Activated CD4-positive, alpha-beta T cell treated with anti-CD3 and anti-CD28 coated beads, Interleukin-10, Interleukin-2, amounts not matched to agents 100 ng/mL and 50 ng/mL, durations not matched to agents 16 hours and 8 hours (primary cell): ENCODE measurements at places on chromosomes 5 and 9.
A peak's percentile ranks its signal among the peaks of the same experiment; 100 is the strongest.

- peak; percentile 29 for DNase-seq
Measured at GRCh38 chr5:1494780-1495524, 28.8 kb downstream of the LPCAT1 start.

GRCh38 chr9:109912726-109913460, 132.9 kb downstream of the PALM2AKAP2 start:
- no peak for DNase-seq

GRCh38 chr5:76607353-76607871, 15.8 kb downstream of the F2RL2 start:
- DNase-seq = no peak

- no peak for DNase-seq
Measured at GRCh38 chr9:115781070-115781736, 372.4 kb upstream of the PAPPA start.

DNA sequence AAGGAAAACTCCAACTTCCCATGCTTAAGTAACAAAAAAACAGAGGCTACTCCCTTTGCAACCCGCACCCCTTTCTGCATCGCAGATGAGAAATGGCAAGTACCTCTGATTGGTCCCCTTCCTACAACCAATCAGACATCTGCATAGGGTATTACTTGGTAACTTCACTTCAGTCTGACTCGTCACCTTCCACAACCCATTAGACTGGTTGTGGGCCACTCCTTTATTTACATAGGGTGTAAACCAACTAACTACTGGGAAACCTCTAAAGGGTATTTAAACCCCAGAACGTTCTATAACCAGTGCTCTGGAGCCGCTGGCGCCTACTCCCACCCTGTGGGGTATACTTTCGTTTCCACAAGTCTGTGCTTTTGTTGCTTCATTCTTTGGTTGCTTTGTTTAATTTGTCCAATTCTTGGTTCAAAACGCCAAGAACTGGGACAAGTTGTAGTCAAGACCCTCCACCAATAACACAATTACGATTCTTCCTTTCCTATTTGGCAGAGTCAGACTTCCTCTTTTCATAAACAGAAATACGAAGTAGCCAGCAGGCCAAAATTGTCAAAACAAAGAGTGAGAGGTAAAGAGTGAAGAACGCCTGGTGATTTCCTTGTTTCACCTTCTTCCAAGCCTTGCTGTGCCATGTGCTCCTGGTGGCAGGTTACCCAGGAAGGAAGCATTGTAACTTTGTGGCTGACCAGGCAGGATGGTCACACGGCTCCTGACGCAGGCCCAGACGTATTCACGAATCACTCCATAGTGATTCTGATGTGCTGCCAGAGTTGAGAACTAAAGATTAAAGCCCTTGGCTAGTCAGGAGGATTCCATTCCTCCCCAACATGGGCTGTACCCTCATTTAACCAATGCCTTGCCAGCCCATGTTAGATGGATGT, 477.4 kb downstream of the ARHGEF28 start:
- no peak for DNase-seq

DNA sequence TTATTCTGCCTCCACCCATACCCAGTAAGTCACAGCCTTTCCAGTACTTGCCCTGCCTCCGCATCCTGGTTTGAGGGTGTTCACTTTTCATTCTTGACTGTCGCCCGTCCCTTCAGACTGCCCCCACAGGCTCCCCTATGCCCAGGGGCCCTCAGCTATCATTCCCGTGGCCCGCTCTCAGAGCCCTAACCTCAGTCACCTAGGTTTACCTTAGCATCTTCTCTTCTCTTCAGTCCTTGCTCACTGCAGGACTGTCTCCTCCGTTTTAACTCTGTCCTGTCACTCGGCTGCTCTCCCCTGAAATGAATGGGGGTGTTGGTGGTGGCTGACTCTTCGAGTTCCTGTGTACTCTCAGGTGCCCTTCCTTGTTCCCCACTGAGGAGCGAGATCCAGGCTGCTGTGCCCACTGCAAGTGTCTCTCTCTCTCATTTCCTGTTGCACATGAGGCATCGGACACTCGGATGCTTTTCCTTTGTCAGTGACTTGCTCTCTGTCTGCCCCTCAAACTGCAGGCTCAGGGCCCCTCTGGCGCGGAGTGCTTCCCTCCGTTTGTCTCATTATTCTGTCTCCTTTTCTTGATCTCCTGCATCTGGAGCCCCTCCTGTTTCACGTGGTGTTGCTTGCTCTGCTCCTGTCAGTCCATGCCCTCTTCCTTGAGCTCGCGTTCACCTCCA, 89.8 kb downstream of the CACNA1B start:
- no peak for DNase-seq

DNA sequence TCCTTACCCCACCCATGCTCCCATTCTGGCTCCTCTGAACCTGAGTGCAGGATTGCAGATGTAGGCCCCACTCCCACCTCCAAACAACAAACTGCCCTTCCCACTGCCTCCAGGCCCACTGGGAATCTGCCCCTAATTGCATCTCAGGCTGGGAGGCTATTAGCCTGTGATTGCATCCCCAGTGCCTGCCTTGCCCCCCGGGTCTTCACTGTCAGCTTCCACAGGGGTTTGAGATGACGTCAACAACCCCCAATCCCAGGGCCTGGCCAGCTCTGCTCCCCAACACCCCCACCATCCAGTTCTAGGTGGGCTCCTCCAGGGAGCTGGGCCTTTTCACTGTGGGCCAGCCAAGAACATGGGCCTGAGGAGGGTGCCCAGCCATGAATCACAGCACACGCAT, 91.5 kb downstream of the PCDH1 start:
- no peak for DNase-seq

GRCh38 chr5:135551593-135552447, 16.1 kb upstream of the NEUROG1 start:
- peak; percentile 73 for DNase-seq

GRCh38 chr9:13386935-13387733, 107.6 kb upstream of the MPDZ start:
- DNase-seq = no peak

- peak; percentile 76 for DNase-seq
Measured at GRCh38 chr5:132751444-132751843, 4.2 kb downstream of the CCNI2 start.

DNA sequence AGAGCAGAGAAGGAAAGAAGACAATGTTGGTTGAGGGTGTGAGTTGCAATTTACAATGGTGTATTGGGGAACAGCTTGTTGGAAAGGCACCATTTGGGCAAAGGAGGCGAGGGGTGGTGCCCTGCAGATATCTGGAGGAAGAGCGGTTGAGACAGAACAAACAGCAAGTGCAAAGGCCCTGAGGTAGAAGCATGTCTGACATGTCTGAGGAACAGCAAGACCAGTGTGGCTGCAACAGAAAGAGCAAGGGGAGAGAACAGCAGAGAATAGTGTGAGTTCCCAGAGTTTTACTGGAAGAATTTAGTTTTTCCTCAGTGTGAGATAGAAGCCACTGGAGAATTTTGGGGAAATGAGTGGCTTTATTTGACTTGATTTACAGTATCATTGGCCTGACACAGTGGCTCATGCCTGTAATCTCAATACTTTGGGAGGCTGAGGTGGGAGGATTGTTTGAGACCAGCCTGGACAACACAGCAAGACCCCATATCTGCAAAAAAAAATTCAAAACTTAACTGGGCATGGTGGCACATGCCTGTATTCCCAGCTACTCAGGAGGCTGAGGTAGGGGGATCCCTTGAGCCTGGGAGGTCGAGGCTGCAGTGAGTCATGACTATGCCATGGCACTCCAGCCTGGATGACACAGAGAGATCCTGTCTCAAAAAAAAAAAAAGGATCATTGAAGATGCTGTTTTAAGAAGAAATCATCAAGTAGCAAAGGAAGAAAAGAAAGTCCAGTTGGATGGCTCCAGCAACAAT, 13.6 kb downstream of the CMBL start:
- no peak for DNase-seq

GRCh38 chr5:148452499-148453193, 68.9 kb downstream of the FBXO38 start:
- no peak for DNase-seq

- peak; percentile 93 for DNase-seq
Measured at GRCh38 chr9:126471084-126471624, 142.6 kb upstream of the LMX1B start.

DNA sequence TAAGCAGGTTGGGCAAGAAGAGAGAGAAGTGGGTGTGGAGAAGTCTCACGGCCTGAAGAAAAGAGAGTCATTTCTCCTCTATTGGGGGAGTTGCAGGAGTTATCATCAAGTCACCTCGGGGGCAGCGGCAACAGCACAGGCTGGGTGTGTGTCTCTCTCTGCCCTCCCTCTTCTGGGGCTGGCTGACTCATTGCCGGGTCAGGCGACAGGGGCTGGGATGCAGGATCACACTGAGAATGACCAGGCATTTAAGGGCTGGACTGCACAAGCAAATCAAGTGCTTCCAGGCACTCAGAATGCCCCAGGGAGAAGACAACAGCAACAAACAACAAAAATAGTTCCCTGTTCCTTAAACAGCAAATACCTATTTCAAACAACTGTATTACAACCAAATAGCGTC, 6.3 kb upstream of the EQTN start:
- no peak for DNase-seq

- DNase-seq = no peak
Measured at GRCh38 chr5:122333564-122333963, 21.5 kb downstream of the SNCAIP start.

DNA sequence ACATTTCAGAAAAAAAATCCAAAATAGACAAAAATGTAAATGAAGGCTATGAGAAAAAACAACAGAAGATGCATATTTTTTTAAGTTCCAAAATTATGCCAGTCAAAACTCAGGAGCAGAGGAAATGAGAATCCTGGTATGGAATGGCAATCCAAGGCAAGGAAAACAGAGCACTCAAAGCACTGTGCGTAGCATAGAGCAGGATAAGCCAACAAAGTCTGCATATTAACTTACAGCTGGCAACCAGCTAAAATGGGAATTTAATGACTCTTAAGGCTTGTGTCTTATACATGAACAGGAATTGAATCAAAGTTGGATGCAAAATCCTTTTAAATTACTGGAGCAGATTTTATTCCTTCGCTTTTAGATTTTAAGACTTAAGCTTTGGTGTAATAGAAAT, 203.5 kb upstream of the DAPK1 start:
- no peak for DNase-seq

GRCh38 chr9:88092797-88093331, 45.4 kb downstream of the SPATA31C2 start:
- no peak for DNase-seq

DNA sequence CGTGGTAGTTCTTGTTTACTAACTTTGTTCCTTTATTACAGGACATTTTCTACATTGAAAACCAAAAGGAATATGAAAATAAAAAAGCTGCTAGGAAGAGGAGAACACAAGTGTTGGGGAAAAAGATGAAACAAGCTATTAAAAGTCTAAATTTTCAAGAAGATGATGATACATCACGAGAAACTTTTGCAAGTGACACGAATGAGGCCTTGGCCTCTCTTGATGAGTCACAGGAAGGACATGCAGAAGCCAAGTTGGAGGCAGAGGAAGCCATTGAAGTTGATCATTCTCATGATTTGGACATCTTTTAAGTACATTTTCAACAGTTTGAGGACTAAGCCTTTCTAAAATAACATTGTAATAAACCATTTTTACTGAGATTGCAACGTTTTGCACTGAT, 23.8 kb downstream of the PHAX start:
- DNase-seq = peak; percentile 69

- DNase-seq = no peak
Measured at GRCh38 chr5:88948746-88949600, 66.0 kb upstream of the MEF2C start.

GRCh38 chr9:70983723-70984295, 137.6 kb downstream of the TRPM3 start:
- DNase-seq = no peak

GRCh38 chr9:136098844-136099243, 3.8 kb upstream of the NACC2 start:
- DNase-seq = no peak

DNA sequence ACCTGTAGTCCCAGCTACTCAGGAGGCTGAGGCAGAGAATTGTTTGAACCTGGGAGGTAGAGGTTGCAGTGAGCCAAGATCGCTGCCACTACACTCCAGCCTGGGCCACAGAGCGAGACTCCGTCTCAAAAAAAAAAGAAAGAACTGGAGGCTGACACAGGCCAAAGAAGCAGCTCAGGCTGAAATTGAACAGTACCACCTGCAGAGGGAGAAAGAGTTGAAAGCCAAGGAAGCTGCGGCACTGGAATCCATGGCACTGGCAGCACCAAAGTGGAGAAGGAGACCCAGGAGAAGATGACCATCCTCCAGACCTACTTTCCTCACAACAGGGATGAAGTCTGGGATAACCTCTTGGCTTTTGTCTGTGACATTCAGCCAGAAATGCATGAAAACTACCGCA, 11.3 kb upstream of the TMEM141 start:
- DNase-seq = no peak

DNA sequence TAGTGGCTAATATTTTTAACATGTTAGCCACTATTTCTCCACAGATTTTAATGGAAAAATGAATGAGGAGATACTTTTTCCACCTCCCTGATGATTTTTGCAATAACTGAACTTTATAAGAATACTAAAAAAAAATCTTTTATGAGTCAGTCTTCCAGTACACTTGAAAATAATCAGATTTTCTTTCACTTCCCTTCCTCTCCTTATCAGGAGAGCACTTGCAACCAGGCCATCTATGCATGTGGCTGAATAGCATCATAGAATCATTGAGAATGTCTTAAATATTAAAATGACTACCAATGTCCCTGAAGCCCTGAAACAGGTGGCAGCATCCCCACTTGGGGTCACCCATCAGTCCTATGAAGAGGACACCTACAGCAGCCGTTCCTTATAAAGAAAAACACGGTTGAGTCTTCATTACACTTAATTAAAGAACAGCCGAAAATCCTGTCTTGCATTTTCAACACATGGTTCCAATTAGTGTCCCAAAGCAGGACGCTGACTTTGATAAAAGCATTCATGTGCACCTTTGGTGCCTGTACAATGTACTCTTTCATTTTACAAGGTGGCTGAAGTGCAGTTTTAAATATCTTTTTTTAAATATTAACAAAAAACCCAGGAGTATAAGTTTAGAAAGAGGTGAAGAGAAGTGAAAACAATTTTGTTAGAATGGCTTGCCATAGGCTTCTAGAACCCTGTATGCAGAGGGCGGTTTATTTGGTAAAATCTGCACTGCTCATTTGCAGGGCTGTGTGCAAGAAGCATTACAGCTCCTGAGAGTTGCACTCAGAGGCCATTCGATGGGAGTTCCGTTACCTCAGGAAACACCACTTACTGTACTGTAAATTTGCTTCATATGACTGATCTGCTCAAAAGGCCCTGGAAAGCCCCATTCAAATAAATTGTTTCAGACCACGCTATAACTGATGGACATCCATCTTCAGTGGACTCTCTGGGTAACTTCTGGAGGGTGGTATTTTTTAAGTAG, 106.9 kb upstream of the VCAN start:
- no peak for DNase-seq

GRCh38 chr5:135894276-135894675, 1.4 kb downstream of the IL9 start:
- no peak for DNase-seq

DNA sequence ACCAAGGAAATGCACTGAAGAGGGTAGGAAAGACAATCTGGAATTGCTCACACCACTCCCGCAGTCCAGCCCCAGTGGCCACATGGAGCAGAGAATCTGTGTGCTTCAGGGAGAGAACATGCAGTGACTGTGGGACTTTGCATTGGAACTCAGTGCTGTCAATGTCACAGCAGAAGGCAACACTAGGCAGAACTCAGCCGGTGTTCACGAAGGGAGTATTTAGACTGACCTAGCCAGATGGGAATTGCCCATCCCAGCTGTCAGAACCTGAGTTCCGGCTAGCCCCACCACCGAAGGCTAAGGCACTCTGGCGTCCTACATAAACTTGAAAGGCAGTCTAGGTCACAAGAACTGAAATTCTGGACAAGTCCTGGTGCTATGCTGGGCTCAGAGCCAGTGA, 139.0 kb downstream of the AGTPBP1 start:
- no peak for DNase-seq
